ENCODE measurements at places on chromosomes 4 and X.
A peak's percentile ranks its signal among the peaks of the same experiment; 100 is the strongest.

- DNase-seq: no peak
Measured at GRCh38 chr4:184267673-184268583, 50.3 kb upstream of the ENPP6 start.

- no peak for DNase-seq
Measured at GRCh38 chr4:87241336-87241735, 20.9 kb upstream of the KLHL8 start.

- peak; percentile 93 for DNase-seq
Measured at GRCh38 chrX:54427837-54428424, 12.3 kb upstream of the TSR2 start.

- DNase-seq: no peak
Measured at GRCh38 chr4:9987749-9988362, 33.4 kb downstream of the SLC2A9 start.

- DNase-seq: no peak
Measured at GRCh38 chrX:69493766-69494165, 10.4 kb upstream of the NALF2 start.

GRCh38 chr4:26272654-26273615 is 47.9 kb upstream of the RBPJ start:
- no peak for DNase-seq

GRCh38 chr4:160044693-160045092 is 941.8 kb downstream of the RAPGEF2 start:
- DNase-seq: no peak

DNA sequence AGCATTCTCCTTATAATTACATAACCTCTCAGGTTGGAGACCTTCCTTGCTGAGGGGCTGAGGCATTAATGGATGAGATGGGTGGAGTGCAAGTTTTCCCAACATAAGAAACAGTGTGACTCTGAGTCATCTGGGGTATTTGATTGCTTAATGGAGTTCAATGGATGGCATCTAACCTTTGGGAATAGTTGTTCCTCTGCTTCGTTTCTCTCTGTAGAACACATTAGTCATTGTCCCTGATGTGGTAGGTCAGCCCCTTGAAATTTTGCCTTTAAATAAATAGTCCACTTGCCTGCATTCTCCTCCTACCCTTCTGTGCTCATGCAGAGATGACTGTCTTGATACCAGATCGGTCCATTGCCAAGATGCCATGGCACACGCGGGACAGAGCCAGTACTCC is 38.6 kb downstream of the SLITRK2 start:
- DNase-seq: no peak

- DNase-seq: peak; percentile 21
Measured at GRCh38 chrX:10254739-10255138, 98.0 kb downstream of the CLCN4 start.

GRCh38 chrX:150074175-150074574 is 135.9 kb upstream of the EOLA2 start:
- no peak for DNase-seq

- no peak for DNase-seq
Measured at GRCh38 chr4:9704551-9705332, 76.7 kb upstream of the DRD5 start.

DNA sequence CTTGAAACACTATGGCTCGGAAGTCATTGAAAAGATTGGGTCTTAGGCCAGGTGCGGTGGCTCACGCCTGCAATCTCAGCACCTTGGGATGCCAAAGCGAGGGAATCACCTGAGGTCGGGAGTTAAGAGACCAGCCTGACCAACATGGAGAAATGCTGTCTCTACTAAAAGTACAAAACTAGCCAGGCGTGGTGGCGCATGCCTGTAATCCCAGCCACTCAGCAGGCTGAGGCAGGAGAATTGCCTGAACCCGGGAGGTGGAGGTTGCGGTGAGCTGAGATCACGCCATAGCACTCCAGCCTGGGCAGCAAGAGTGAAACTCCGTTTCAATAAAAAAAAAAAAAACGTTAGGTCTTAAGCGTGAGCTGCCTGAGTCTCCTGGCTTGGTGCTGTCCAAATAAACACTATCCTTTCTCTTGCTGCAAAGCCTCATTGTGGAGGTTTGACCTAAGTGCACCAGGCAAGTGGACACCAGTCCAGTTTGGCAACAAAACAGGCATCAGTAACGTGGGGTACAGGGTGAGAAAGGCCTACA is 185.9 kb downstream of the DHRSX start:
- no peak for DNase-seq

- no peak for DNase-seq
Measured at GRCh38 chrX:133389975-133390374, 25.3 kb downstream of the GPC4 start.

- DNase-seq: peak; percentile 75
Measured at GRCh38 chr4:9894644-9895332, 113.4 kb downstream of the DRD5 start.

GRCh38 chr4:67091673-67092072 is 453.6 kb downstream of the CENPC start:
- DNase-seq: peak; percentile 74

DNA sequence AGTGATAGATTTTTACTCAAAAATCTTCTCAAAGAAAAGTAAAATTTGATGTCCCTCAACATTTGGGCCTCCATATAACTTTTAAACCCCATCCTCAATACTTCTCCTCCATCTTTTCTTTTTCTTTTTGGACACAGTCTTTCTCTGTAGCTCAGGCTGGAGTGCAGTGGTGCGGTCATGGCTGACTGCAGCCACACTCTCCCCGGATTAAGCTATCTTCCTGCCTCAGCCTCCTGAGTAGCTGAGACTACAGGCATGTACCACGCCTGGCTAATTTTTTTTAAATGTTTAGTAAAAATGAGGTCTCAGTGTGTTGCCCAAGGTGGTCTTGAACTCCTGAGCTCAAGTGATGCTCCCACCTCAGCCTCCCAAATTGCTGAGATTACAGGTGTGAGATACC is 33.1 kb downstream of the KDM6A start:
- no peak for DNase-seq

DNA sequence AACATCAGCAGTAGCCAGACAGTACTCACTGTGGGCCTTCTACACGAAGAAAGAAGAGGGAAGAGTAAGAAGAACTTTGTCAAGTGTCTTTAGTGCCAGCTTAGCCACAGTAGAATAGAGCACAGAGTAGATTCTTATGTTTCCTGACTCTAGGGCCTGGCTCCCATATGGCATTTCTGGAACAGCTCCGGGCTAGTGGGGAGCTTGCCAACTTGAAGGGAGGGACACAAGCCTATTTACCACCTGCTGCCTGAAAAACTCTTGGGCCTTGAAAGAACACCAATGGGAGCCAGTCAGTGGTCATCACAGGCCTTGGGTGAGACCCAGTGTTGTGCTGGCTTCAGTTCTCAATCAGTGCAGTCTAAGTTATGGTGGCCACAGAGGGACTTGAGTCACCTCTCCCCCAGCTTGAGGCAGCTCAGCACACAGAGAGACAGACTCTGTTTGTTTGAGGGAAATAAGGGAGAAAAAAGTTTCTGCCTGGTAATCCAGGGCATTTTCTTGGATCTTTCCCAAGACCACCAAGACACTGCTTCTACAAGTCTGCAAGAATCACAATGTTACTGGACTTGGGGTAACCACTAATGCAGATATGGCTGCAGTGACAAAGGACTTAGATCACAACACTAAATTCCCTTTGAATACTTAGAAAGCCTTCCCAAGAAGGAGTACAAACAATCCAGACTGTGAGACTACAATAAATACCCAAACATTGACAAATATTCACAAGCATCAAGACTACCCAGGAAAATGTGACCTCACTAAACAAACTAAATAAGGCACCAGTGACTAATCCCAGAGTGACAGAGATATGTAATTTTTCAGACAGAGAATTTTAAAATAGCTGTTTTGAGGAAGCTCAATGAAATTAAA is 261.0 kb upstream of the NDST3 start:
- DNase-seq: no peak

DNA sequence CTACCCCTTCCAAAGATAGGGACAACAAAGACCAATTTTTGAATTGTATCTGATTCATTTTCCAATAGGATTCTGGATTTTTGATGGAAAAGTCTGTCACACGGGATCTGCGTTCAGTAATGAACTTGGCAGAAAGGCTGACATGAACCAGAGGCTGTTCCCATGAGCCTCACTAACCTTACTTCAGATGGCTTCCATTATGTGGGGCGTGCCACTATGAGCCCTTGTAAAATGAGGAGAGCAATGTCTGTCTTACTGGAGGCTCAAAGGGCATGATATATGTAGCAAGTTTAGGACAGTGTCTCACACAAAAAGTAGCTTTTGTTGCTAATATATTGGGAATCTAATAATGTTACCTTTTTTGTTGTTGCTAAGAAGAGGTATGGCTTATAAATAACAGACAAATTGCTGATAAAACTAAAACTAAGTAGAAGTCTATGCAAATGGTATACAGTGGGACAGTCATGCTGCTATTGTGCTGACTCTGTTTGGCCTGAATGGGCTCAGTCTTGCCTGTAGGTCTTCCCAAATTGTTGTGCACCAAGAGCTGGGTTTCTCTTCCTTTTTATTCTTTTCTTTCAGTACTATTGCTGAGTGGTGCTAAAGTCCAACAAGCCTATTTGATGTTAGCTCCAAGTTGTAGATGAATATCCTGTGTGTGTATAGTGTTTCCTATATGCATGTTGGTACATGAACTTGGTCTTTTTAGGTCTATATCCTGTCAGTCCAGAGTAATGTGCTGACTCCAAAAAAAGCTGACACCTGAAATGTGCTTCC is 132.1 kb downstream of the SPRY1 start:
- no peak for DNase-seq

GRCh38 chrX:117680286-117680685 is 436.3 kb downstream of the KLHL13 start:
- no peak for DNase-seq

DNA sequence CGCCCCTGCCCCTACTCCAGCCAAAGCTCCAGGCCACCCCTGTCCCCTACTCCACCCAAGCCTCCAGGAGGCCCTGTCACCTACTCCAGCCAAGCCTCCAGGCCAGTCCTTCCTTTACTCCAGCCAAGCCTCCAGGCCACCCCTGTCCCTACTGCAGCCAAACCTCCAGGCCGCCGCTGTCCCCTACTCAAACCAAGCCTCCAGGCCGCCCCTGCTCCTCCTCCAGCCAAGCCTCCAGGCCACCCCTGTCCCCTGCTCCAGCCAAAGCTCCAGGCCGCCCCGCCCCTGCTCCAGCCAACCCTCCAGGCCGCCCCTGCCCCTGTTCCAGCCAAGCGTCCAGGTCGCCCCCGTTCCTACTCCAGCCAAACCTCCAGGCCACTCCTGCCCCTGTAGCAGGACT is 5.1 kb upstream of the ASMT start:
- DNase-seq: no peak

GRCh38 chr4:53012738-53013137 is 150.6 kb downstream of the RASL11B start:
- DNase-seq: no peak

DNA sequence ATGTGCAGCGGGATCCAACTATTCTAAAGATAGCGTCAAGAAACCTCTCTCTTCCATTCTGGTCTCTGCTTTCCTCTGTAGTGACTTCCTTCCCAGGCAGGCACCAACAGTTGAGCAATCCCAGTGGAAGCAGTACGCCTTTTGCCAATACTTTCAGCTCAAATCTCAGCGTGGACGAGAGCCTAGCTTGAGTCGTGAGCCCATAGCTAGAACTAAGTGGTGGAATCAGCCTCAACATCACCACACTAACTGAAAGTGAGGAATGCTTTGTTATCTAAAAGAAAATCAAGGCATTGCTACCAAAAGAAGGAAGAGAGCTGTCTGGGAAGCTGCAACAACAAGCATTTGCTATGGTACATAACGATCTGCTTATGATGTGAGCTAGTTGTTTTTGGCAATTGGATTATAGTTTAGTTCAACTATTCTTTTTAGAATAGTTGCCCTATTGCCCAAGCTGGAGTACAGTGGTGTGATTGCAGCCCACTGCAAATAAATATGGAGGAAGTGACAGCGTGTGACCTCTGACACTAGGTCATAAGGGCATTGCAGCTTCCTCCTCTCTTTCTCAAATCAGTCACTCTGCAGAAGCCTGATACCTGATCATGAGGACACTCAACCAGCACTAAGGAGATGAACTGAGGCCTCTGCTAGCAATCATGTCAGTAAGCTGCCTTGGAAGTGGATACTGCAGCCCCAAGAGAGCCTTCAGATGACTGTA is 24.7 kb upstream of the FRYL start:
- DNase-seq: peak; percentile 52

DNA sequence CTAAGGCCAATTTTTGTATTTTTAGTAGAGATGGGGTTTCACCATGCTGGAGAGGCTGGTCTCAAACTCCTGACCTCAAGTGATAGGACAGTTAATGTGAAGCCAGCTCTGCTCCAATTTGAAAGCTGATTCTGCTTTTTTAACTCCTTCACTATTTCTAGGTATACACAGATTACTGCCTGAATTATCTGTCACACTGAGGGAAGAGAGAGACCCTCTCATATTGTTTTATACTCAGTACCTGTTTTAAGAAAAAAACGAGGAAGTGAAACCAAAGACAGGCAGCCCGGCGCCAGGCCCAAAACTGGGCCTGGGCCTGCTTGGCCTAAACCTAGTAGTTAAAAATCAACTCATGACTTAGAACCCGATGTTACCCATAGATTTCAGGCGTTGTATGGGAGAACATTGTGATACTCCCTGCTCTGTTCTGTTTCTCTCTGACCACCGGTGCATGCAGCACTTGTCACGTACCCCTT is 1601.5 kb upstream of the PCDH10 start:
- DNase-seq: no peak

GRCh38 chrX:129609395-129609794 is 45.4 kb downstream of the APLN start:
- DNase-seq: peak; percentile 11

GRCh38 chrX:40012039-40012867 is 85.5 kb downstream of the BCOR start:
- DNase-seq: no peak

DNA sequence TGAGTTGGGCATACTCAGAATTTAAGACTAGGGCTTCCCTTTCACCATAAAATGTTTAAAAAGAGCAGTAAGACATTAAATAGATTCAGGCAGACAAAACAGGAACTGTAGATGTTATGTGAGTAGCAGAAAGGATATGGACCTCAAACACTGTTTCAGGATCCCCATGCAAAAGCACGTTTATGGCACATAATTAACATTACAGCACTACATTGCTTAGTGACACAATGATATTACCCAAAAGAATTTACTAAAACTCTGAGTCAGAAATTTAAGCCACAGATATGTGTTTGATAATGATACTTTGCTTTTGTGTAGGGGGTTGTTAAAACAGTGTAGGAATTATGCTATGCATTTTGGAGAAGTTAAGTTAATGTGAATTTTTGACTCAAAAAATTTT is 266.3 kb downstream of the PDGFC start:
- DNase-seq: no peak

- no peak for DNase-seq
Measured at GRCh38 chr4:82903737-82904136, 3.2 kb downstream of the THAP9 start.

GRCh38 chrX:7996414-7996813 is 69.2 kb upstream of the PNPLA4 start:
- peak; percentile 65 for DNase-seq

GRCh38 chr4:181582595-181582994 is 660.6 kb upstream of the TENM3 start:
- DNase-seq: no peak

GRCh38 chr4:41432881-41433280 is 105.1 kb upstream of the LIMCH1 start:
- no peak for DNase-seq

Measured in NCI-H82 (cell line).